Eye (tissue), 1 donor: ENCODE measurements at places on chromosomes 3 and 15.

GRCh38 chr3:56365905-56366640 is 102.2 kb downstream of the ERC2 start:
- DNase-seq = no peak

GRCh38 chr3:108053483-108053882 is 37.3 kb downstream of the CD47 start:
- DNase-seq = no peak

- DNase-seq = no peak
Observed at GRCh38 chr3:81105789-81106488, 655.5 kb downstream of the GBE1 start.

- DNase-seq = no peak
Observed at GRCh38 chr3:121621491-121621890, 28.3 kb downstream of the FBXO40 start.

GRCh38 chr3:122936986-122937385 is 90.6 kb downstream of the SEMA5B start:
- no peak for DNase-seq

DNA sequence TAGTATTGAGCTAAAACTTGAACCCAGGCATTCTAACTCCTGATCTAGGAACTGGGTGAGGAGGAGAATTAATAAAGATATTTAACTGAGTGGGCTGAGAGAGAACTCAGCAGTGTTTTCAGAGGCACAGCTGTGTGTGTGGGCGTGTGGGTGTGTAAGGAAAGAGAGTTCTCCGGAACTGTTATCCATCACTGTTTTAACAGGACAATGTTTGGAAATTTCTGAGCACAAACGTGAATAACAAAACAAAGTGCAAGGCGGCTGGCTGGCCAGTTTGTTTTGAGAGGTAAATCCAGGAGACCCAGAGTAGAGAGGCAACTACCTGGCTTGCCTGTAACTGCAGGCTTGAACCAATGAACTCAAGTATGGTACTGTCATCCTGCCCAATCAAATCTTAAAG is 5.0 kb upstream of the PTPN9 start:
- DNase-seq = no peak

GRCh38 chr3:108806316-108806715 is 16.3 kb upstream of the TRAT1 start:
- DNase-seq = no peak

DNA sequence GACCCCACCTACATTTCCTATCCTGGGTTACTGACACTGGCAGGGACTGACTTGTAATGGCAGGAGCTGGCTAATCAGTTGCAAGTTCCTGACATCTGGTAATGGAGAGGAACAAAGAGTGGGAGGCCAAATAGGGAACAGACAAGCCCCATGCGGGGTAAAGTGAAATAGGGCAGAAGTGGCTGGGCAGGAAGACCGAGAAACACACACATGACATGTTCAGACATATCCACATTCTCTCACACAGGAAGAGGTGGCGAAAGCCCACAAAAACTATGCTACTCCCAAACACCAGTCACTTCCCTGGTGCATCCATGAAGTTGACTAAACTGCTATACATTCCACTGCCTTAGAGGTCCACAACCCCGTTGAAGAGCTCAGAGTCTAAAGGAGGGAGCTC is 394.1 kb upstream of the TBL1XR1 start:
- DNase-seq = no peak

DNA sequence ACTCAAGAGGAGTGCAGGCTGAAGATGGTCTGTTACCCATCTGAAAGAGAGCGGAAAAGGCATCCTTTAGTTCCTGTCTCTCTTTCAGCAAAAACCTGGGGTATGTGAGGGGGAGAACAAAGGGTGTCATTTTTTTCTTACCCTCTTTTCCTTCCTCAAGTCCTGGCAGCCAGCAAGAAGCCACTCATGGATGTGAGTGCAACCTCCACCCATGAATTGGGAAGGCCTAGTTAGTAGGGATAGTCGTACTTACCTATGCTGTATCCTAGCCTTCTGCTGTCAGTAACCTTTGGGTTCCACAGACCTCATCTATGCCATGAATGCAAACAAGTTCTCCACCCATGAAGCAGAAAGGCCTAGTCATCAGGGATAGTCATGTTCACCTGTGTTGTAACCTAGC is 472.8 kb downstream of the ZIC1 start:
- no peak for DNase-seq
